ENCODE measurements at places on chromosomes 4 and X. TPM values are rescaled to one million over a fixed set of nuclear protein-coding genes. Genes with fewer than 3 reads are reported as not detected.

The RAB9B gene
- 0.40 TPM for total RNA-seq

DNA sequence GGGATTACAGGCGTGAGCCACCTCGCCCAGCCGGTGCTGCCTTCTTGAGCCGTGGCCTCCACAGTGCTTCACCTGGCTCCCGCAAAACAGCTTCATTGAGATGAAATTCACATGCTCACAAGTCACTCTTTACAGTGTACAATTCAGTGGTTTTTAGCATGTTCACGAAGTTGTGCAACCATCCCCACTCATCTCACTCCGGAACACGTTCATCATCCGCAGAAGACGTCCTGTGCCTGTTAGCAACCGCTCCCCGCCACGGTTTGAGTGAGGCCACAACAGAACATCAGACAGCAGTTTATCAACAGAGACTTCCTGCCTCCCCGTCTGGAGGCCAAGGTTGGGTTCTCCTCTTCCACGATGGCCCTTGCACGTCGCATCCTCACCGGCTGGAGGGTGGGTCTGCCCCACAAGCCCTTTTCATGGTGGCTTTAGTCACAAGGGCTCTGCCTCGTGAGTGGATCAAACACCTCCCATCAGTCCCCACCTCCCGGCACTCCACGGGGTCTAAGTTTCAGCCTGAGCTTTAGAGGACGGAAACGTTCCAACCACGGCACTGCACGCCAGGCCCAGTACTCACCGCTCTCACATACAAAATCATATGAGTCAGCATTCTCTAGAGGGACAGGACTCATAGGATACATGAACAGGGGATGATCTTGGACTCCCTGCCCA, 29.6 kb upstream of the SPON2 start:
- peak; percentile 83 for DNase-seq

- peak; percentile 69 for DNase-seq
Observed at GRCh38 chrX:107825698-107826237, at the start of gene MID2. TSS of gene MID2 (plus strand) at chrX:107825866. CDS start at chrX:107826427, 561 bp downstream.

DNA sequence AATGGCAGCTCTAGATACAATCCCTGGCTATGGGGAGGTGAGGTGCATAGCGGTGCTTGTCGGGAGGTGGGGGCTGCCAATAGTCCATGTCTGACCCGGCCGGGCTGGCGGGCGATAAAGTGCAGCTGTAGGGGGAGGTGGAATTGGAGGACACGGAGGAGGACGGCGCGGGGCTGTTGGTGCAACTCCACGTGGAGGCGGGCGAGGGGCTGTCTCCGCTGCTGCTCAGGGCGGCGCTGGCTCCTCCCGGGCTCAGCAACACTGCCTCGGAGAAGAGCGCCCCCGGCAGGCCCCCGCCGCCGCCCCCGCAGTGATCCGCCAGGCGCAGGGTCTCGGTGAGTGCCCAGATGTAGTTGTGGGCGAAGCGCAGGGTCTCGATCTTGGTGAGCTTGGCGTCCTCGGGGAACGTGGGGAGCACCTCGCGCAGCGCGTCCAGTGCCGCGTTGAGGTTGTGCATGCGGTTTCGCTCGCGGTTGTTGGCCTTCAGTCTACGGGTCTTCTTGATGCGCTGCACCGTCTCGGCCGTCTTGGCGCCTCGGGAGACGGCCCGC, 1.3 kb downstream of the NEUROG2 start:
- DNase-seq: no peak

- peak; percentile 38 for DNase-seq
Observed at GRCh38 chr4:148540622-148541326, 98.6 kb upstream of the NR3C2 start.

GRCh38 chr4:102525097-102525496, 23.9 kb downstream of the NFKB1 start:
- no peak for DNase-seq

DNA sequence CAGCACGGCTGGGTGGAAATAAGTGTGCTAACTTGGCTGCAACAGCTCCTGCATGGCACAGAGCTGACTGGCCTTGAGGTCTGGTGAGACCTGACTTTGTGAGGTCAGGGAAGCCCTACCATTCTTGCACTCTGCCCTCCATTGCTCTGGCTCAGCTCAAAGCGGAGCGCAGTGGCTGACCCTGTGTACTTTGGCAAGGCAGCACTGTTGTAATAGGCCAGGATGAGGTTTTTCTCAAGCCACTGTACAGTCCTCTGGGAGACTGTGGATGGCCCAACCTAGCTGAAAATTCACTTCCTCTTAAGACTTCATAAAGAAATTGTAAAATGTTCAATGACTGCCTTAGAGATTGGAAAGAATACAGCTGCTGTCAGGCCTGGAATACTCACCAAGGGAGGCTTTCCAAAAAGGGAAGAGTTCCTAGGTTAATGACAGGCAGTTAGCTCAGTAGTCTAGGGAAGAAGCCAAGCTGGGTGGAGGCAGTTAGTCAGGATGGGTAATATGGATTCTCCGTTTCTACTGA, 129.8 kb downstream of the GUCY2F start:
- no peak for DNase-seq

The AKAP14 gene
- not detected for total RNA-seq

DNA sequence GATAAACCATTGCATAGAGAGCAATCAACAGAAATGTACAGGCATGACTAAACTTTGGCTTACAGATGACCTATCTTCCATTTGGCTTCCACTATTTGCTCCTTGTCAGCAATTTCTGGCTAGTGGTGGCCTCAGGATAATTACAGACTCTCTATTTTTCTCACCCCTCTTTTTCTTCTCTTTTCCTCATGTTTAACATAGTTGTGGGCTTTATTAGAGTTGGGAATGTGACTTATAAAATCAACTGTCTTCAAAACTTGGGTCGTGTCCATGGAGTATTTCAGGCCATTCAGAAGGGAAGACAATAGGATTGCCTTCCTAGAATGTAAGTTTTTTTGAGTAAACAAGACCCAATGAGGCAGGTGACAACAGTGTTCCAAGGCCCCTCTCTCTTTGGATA, 236.2 kb downstream of the FRAS1 start:
- no peak for DNase-seq

The CPZ gene
- total RNA-seq: 2.1 TPM
